ENCODE measurements at places on chromosomes 12 and 14.

DNA sequence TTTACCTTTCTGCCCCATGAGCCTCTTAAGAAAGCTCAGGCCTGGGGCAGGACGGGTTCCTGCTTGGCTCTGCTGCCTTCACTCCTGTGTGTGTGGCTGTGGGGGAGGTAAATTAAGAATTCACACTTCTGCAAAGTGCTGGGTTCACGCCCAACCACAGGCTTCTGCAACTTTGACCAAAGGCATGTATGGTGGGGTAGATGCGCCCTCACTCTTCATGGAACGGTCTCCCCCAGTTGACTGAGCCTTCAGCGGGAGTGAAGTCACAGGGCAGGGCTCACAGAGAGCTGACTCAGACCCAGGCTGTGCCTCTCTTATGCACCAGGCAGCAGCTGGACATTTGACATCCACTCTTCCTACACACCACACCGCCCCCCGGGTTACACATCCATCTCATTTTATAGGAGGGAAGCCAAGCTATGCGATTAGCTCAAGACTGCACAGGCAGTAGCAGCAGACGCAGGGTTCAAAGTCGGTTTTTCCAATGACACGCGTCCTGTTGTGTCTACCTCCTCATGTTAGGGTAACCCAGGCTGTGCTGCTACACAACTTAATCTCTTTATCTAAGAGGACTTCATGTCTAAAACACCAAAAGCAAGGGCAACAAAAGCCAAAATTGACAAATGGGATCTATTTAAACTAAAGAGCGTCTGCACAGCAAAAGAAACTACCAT lies 15.4 kb upstream of the BCL11B start:
- DNase-seq, result no peak

DNA sequence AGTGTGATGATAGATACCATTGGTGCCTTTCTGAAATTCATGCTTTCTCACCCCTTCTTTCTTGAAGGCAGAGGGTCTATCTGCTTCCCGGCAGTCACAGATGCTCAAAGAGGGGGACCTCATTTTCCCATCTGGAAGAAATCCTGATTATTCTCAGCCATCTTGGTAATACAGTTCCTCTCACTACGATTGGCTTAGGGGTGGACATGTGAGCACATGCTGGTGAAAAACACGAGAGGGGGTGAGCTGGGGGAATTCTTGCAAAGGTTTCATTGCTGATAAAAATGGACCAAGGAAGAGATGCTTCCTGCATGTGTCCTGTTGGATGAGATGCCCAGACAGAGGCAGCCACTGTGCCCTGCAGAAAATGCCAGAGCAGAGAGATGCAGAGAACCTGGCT lies 13.8 kb upstream of the SCARB1 start:
- DNase-seq, result no peak

GRCh38 chr14:59026081-59026480 lies 162.4 kb upstream of the DAAM1 start:
- no peak for DNase-seq

- no peak for DNase-seq
Observed at GRCh38 chr14:49769581-49770211, 1.7 kb downstream of the KLHDC2 start.

- no peak for DNase-seq
Observed at GRCh38 chr12:121713793-121714192, 1.2 kb downstream of the TMEM120B start.

GRCh38 chr12:52716061-52716460 lies 12.7 kb upstream of the KRT77 start:
- no peak for DNase-seq

DNA sequence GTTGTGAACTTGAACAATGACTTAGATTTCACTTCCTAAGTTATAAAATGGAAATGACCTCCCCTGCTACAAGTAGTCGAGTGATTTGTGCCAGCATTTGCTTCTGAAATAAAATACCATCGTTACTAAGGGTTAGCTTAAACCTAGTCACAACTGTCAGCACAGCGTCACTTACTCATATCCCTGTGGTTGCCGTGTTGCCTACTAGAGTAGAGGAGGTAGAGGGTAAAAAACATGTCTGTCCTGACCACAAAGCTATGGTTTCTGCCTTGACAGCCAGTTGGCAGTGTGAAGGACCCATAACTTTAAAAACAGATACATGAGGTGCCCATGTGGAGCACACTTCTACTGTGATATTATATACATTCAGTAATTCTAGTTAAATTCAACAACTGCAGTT lies 234.2 kb upstream of the RGS6 start:
- DNase-seq, result no peak

- no peak for DNase-seq
Observed at GRCh38 chr14:96792003-96792402, 5.2 kb upstream of the VRK1 start.

- no peak for DNase-seq
Observed at GRCh38 chr12:72511498-72511897, 239.3 kb downstream of the TRHDE start.

DNA sequence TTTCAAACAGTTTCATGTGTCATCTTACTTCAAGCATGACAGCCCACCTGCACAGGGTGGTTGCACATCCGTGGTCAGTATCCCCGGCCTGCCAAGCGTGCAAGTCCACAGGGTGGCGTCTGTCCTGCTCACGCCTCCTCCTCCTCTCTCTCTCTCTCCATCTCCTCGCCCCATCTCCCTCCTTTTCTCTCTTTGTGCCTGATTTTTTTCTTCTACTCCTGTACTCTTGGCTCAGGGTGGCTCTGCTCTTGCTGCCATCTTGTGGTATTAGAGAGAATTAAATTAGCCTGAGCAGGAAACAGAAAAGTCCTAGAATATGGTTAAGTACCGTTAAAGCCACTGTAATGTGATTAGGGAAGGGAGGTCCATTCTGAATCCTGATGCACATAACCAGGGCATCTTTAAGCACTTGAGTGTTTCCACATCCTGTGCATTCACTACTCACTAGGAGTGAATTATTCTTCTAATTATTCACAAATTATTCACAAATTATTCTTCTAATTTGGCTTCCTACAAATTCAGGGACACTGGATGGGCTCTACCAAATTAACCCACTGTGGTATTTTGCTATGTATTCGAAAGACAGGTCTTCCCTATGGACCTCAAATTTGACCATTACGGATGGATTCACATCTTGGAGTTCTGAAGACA lies 25.5 kb upstream of the DTX1 start:
- DNase-seq, result no peak

DNA sequence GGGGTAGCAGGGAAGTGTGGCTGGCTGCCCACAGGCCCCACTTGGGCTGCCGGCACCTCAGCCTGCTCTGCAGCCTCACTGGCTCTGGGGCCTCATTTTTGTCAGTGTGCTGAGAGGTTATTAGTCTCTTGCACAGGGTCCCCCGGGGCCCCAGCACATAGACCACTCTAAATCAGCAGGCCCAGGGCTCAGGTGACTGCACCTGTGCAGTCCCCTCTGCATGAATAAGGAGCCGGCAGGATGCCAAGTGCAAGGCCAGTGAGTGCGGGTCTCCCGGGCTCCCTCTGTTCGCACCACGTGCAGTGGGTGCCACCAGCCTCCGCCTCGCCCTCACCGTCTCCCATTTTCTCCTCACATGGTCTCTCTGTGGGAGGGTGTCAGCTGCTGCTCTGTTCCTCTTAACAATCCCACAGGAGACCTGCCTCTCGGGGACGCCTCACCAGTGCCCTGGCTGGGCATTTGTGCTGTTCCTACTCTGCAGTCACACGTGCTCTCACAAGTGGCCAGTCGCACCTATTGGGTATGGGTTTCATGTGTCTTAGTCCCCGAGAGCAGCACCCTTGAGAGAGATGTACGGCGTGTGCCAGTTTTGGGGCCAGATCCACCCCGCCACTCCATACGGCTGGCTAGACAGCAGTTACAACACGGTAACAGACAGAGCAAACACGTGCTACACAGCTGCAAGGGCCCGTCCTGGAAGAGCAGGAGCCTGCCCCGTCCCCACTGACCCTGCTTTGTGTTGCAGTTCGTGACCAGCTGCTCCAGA lies 40.4 kb downstream of the MMAB start:
- no peak for DNase-seq

- no peak for DNase-seq
Observed at GRCh38 chr12:88432531-88433490, 147.5 kb downstream of the KITLG start.

GRCh38 chr12:68117661-68118060 lies 41.9 kb downstream of the IFNG start:
- DNase-seq, result no peak

GRCh38 chr12:66047411-66048021 lies 83.0 kb downstream of the LLPH start:
- no peak for DNase-seq

DNA sequence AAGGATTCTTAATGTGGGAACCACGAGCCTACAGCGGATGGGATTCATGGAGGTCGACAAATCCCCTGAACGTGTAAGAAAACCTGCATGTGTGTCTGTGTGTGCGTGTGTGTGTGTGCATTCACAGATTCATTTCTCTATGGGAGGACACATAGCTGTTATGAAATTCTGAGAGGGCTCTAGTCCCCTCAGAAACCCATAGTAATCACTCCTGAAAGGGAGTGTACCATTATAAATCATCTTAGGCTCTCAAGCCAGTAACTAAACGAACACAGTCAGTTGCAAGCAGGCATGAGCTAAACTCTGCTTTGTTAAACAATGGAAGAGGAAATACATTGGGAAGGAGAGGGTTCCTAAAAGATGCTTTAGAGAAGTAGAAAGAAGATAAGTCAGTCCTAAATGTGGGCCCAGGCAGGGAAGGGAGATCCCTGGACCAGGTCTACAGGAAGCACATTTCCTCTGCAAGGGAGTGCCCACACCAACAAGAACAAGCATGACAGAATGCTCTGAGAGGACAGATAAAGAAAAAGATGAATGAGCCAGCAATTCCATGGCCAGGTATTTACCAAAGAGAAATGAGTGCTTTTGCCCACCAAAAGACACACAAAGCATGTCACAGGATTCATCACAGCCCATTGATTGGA lies 91.3 kb downstream of the ITPR2 start:
- DNase-seq, result no peak

GRCh38 chr14:29553427-29553826 lies 374.2 kb downstream of the PRKD1 start:
- DNase-seq, result no peak

DNA sequence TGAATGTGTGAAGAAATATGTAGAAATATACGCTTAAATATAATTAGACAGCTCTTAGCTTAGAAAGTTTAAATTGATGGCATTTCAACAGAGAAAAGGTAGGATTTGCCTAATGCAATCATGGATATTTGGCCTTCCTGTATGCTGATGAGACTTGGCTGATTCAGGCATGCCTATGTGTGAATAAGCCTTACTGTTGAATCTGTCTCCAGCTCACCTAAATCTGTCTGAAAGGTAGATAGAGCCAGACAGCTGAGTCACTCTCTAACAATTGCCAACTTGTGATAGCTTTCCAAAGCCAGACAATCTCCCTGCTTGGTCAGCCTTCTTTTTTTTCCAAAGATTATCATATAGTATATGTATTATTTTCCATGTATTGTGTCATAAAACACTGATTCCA lies 92.8 kb upstream of the FLRT2 start:
- no peak for DNase-seq

GRCh38 chr14:96965885-96966595 lies 168.9 kb downstream of the VRK1 start:
- DNase-seq, result no peak

GRCh38 chr14:102948698-102949061 lies 26.2 kb downstream of the AMN start:
- DNase-seq, result no peak

Measured in GM04503 (cell line).